ENCODE measurements at places on chromosomes 2 and 18. TPM values are rescaled to one million over a fixed set of nuclear protein-coding genes. Genes with fewer than 3 reads are reported as not detected.

DNA sequence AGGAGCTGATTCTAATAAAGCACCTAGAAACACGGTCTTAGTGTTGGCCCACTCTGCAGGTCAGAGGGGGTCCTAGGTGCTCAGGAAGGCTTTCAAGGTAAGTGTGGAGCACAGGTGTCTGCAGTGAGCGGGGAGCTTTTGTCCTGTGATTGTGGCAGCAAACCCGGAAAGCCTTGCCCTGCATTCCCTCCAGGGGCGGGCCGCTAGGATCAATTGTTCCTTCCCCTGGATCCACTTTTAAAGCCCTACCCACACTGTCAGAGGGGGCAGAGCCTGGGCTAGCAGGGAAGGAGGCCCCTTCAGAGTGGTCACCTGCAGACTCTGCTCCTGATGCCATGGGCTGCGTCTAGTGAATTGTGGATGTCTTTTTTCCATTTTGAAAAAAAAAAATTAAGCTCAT is 176.0 kb downstream of the CTIF start:
- no peak for DNase-seq

- no peak for DNase-seq
Measured at GRCh38 chr2:194301946-194302345, 1355.1 kb upstream of the SLC39A10 start.

The MAP4K4 gene
- 69.6 TPM for polyA plus RNA-seq

- DNase-seq = no peak
Measured at GRCh38 chr2:177029901-177030300, 182.7 kb upstream of the HNRNPA3 start.

- DNase-seq = no peak
Measured at GRCh38 chr2:85712336-85712735, 18.2 kb downstream of the GNLY start.

- DNase-seq = peak; percentile 9
Measured at GRCh38 chr18:32439802-32440201, 30.9 kb downstream of the GAREM1 start.

The UGT1A8 gene
- polyA plus RNA-seq = 0.05 TPM

The EDAR gene
- 0.05 TPM for polyA plus RNA-seq

The PRSS56 gene
- 0.07 TPM for polyA plus RNA-seq

GRCh38 chr2:49028101-49028500 is 126.2 kb downstream of the FSHR start:
- DNase-seq = no peak

DNA sequence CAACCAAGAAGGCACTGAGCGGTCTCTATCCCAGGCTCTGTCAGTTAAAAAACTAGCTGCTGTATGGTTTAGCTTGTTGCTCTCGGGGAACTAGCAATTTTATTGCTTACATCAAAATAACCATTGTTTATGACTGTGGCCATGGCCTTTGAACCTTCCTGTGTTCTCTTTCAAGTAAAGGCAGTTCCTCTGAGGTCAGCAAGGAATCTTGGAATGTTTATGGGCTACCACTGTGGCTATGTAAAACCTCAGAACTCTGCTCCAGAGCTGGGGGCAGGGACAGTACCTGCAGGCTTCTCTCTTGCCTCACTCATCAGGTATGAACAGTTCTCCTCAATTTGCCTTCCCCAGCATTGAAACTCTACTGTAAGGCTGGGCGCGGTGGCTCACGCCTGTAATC is 416.0 kb upstream of the NETO1 start:
- no peak for DNase-seq

GRCh38 chr2:222922019-222922800 is 61.4 kb downstream of the ACSL3 start:
- DNase-seq = no peak

DNA sequence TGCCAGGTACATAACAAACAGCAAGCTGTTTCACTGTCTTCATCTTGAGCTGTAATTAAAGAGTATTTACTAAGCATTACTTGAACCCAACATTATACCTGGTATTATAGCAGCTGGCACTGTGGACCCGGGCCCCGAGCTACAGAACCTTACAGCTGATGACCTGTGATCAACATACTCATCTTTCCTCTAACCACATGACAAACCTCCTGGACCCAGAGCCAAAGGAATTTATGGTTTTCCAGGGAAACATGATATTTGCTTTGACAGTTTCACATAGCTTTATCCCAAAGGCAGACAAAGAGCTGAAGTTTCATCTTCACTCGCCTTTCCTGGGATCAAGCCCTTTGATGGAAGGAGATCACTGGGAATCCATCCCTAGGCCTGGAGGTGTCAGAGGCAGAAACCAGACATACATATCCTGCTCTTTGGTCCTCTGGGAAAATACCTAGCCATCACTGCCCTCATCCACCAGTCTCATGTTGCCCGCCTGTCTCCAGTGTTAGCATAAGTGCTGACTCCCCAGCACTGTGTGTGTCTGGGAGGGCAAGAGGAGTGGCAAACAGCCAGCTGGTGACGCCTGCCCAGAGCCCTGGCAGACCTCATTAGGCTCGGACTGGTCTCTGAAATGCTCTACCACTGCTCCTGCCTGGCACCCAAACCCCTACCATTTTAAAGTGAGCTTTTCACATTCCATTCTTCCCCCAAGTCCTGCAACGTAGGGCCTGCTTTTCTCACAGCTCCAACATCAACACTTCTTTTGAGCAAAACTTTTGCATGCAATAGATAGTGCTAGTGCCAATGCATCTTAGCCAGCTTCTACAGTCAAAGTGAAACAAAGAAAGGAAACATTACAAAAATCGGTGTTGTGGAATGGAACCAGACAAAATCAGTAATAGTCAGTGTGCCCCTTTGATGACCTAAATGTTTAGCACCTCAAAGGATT is 138.8 kb upstream of the CTAGE1 start:
- no peak for DNase-seq
